ENCODE measurements at places on chromosomes 12 and 14. TPM values are rescaled to one million over a fixed set of nuclear protein-coding genes. Genes with fewer than 3 reads are reported as not detected.

GRCh38 chr12:119393677-119394076 is 59.1 kb downstream of the CCDC60 start:
- DNase-seq, result no peak

Gene PTPRR
- 2.1 TPM for polyA plus RNA-seq

Gene RTL1
- polyA plus RNA-seq, result 34.4 TPM

Gene KRT78
- polyA plus RNA-seq, result not detected

DNA sequence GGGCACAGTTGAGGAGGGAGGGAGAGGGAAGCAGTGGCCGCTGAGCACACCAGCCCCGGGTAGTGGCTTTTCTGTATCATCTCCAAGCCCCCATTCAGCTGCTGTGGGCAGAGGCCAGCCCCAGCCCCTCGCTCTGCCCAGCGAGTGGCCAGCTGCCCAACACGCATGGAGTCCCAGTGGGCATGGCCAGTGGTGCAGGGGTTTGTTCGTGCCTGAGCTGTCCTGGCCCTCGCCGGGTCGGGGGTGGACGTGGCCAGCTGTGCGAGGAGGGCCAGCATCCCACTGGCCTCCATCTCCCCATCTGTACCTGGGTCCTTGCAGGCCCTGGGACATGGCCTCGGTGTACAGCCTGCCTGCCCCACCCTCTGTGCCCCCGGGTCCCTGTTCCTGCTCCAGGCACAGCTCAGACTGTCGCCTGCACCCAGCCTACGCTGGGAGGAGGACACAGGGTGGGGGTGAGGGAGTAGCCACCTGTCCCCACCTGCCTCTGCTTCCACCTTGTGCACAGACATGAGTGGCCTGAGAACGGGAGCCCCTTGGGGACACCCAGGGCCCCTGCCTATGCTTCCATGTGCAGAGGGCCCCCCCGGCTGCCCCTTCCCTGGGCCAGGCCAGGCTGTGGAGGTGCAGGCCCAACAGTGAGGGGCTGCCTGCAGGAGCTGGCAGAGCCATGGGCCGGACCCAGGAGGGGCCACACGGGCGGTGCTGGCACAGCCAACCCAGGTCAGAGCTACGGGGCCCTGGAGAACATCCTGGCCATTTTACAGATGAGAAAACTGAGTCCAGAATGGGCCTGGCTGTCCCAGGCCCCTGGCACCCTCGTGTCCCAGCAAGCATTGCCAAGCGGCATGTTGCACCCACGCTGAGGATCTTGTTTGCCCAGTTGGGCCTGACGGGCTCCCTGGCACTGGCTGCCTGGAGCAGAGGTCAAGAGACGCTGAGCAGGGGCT is 4.3 kb downstream of the INF2 start:
- DNase-seq, result no peak

DNA sequence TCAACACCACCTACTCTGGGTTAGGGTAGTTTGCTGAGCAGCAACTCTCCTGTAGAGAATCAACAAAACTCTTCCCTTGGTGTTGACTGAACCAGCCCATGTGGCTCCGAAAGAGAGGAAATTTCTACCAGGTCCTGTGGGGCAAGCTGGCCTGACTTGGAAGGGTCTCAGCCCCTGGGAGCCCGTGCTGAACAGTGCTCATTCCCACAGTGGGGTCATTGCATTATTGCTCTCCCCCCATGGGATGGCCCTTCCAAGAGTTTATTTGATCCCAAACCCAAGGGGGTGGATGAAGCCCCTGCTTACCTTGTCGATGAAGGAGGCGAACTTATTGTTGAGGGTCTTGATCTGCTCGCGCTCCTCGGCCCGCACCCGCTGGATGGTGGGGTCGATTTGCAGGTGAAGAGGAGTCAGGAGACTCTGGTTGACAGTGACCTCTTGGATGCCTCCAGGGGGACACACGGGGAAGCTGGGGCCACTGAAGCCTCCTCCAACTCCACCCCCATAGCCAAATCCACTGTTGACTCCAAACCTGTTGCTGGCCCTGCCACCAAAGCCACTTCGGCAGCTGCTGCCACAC is 580 bp downstream of the KRT75 start:
- no peak for DNase-seq

Gene PAH
- polyA plus RNA-seq, result not detected

GRCh38 chr14:55605793-55606192 is 25.8 kb downstream of the KTN1 start:
- DNase-seq, result no peak

GRCh38 chr14:54202288-54202687 is 194.5 kb upstream of the CDKN3 start:
- no peak for DNase-seq

- no peak for DNase-seq
These were observed 87.5 kb downstream of the SLC6A15 start for GRCh38 chr12:84825149-84825548.

- DNase-seq, result no peak
These were observed 4.7 kb upstream of the SLC2A14 start for GRCh38 chr12:7877420-7877819.

- no peak for DNase-seq
These were observed 117.7 kb downstream of the SPTSSA start for GRCh38 chr14:34344318-34344717.

DNA sequence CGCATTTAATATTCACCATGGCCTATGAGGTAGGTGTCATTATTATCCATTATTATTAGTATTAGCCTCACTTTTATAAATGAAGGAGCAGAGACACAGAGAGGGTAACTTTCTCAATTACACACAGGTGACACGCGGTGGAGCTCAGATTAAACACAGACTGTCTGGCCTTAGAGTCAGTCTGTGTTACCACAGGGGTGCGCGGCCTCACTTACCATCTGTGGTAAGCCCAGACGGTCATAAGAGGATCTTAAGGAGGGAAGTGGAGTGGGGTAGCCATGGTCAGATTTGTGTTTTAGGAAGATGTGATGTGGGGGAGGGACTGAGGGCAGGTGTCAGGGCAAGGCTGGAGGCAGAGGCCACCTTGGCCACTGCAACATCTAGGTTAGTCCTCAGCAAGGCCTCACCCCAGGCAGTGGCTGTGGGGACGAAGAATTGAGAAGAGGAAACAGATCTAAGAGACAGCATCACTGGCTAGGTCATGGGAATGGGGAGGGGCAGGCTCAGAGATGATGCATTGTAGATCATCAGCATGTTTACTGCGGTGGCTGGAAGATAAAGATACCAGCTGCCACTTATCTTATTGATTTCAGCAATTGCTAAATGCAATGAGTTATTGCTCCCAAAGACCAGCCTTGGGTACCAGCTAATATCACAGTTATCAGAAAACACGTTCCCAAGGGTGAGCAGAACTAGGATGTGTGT is 67.1 kb downstream of the SERPINA3 start:
- no peak for DNase-seq

GRCh38 chr12:94157981-94158411 is 9.6 kb downstream of the PLXNC1 start:
- DNase-seq, result no peak

- DNase-seq, result peak; percentile 73
These were observed 13.8 kb downstream of the FBRSL1 start for GRCh38 chr12:132503618-132504204.

DNA sequence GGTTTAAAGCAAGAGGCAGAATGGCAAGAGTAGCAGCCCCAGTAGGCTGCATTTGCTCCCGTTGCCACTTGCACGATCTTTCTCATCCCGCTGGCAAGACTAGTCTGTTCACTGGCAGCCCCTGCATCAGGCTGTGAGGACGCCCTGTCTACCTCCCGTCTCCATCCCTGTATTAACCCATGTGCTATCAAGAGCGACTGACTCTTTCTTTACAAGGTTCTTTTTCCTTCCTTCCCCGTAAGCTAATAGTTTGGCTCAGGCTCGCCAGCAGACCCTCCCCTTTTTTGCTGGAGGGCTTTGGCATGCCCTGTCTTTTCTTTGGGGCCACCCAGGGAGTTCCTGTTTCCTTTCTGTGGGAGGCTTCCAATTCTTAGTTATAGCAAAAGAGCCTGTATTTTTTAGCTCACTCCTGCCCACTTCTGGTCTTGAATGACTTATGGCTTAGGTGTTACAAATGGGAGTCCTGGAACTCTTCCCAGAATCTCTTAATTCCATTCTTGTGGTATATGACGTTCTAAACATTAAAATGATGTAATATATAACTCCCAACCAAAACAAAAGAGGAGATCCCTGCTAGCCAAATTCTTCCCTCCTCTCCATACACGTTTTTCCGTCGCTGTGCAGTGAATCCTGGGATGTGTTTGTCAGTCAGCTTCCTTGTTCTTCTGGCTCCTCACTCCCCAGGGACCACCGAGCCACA is 149.0 kb downstream of the PRKCH start:
- no peak for DNase-seq

GRCh38 chr12:19960527-19960926 is 407.8 kb upstream of the PDE3A start:
- no peak for DNase-seq

Gene DTX1
- 4.6 TPM for polyA plus RNA-seq

GRCh38 chr12:115335048-115335447 is 651.1 kb upstream of the TBX3 start:
- DNase-seq, result no peak

Gene ZDHHC17
- not detected for polyA plus RNA-seq

- no peak for DNase-seq
These were observed 20.8 kb downstream of the SUSD6 start for GRCh38 chr14:69632164-69632563.

- DNase-seq, result peak; percentile 45
These were observed 13.8 kb upstream of the SLC38A2 start for GRCh38 chr12:46386360-46386867.

GRCh38 chr12:109783135-109783964 is 49.8 kb downstream of the TRPV4 start:
- DNase-seq, result no peak

DNA sequence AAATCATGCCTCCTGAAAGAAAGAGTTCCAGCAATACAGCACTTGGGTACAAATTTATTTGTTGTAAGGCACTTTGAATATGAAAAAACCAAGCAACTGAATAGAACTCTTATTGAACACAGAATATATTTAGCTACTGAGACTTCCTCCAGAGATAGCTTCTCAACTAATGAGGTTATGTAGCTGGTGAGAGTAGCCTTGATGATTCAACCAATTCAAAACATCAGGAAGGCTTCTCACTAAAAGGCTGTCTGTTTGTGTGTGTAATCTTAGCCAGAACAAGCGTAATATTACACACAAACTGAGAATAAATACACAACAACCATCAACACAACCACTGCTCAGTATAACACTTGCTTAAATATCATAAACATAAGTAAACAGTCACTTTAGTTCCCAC is 20.4 kb downstream of the EIF2B2 start:
- no peak for DNase-seq

GRCh38 chr12:25694072-25694471 is 141.0 kb upstream of the LMNTD1 start:
- no peak for DNase-seq

DNA sequence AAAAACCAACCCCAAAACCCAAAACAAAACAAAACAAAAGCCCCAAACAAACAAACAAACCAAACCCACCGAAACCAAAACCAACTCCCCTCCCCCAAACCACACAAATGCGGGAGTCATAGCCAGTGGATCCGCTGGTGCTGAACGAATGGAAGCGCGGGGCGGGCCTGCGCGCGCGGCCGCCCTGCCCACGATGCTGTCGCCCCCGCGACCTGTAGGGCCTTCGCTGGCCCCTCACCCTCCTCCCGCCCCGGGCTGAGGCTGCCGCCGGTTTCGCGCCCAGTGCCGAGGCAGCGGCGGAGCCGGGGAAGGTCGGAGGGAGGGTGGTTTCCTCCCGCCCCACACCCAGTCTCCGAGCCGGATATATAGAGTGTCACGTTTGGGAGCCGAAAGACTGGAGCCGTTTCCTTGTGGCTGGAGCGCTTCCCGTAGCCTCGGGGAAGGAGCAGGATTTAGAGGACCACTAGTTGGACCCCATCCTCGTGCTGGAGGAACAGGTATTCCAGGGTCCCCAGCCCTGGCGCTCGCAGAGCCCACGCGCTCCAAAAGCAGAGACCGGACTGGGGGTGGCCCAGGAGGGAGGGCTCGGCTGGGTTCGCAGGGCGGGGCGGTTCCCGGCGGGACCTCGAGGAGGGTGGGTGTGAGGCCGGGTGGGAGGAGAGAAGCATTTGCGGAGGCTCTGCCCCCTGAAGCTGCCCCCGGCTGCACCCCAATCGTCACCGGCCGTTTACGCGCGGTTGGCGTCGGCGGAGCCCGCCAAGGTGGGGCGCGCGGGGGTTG is at the start of gene FAR2:
Gene FAR2, plus strand, starts transcription at position 368 of the 780 bp plus-strand sequence. CDS start 121,172 bp downstream, outside the sequence.
- DNase-seq, result peak; percentile 61

Gene SLC10A1
- polyA plus RNA-seq, result 0.10 TPM

Gene CLEC4A
- polyA plus RNA-seq, result 1.2 TPM

DNA sequence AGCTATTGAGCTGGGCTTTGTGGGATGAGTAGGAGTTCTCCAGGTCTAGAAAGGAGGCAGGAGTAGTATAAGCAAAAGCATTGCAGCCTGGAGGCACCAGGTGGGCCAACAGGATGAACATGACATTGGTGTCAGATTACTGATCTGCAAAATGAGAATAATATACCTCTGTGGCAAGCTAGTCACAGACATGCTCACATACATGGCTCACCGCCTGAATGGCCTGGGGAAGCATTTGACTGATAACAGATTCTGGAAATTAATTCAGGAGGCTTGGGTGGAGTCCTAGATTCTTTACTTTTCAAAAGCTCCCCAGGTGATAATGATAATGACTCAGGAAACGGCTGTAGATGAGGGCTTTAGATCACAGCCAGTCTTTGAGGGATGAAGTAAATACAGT is 709 bp downstream of the TCL1B start:
- DNase-seq, result no peak

Gene BIN2
- 11.7 TPM for polyA plus RNA-seq

DNA sequence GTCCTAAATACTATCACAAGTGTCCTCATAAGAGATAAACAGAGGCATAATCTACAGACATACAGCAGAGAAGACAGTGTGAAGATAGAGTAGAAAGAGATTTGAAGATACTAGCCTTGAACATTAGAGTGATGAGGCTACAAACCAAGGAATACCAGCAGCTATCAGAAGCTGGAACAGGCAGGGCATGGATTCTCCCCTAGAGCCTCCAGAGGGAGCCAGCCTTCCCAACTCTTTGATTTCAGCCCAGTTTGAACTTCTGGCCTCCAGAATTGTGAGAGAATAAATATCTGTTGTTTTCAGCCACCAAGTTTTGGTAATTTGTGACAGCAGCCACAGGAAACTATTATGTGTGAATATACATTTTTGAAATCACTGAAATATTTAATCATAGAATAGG is 47.2 kb downstream of the CCDC91 start:
- no peak for DNase-seq

GRCh38 chr12:6316921-6317692 is 6.6 kb downstream of the PLEKHG6 start:
- DNase-seq, result no peak

DNA sequence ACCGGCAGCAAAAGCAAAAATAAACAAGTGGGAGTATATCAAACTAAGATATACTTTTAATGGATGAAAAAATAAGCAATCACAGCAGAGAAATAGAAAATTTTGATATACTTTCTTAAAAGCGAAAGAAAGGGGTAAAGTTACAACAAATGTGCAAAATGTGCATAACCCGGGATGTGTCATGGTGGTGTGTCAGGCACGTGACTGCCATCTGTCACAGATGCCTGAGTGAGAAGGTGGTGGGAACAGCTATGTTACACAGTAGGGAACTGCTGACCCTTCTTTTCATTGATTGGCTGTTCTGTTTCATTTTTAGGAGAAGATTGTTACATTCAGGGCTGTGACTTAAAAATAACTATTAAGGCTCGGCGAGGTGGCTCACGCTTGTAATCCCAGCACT is 168.1 kb upstream of the PELI2 start:
- no peak for DNase-seq

Gene LGR5
- 4.0 TPM for polyA plus RNA-seq
